CD8-positive, alpha-beta memory T cell (primary cell): ENCODE measurements at places on chromosomes 3 and 15. TPM values are rescaled to one million over a fixed set of nuclear protein-coding genes. Genes with fewer than 3 reads are reported as not detected.

DNA sequence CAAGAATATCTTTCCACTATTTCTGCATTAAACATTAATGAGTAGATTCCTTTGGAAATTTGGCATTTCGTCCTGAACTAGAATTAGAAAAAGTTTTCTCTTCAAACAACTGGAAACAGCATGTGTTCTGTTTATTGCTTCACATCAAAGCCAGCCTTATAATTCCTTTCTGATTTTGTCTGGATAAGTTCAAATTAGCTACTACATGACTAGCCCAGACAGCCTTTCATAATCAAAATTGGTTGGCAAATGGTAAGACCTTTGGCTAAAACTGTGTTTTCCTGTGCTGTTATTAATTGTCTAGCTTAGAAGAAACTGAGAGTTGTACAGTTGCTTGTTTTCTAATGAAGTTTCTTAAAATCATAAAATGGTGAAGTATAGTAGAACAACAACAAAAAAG, 52.7 kb upstream of the P3H2 start:
- peaks cover 9% of the 10 kb centered on the region for H3K4me1 ChIP-seq
- H3K27me3 ChIP-seq = no peaks in the 10 kb centered on the region
- H3K36me3 ChIP-seq = no peaks in the 10 kb centered on the region
- DNase-seq = no peak

The FGF7 gene
- not detected for total RNA-seq

DNA sequence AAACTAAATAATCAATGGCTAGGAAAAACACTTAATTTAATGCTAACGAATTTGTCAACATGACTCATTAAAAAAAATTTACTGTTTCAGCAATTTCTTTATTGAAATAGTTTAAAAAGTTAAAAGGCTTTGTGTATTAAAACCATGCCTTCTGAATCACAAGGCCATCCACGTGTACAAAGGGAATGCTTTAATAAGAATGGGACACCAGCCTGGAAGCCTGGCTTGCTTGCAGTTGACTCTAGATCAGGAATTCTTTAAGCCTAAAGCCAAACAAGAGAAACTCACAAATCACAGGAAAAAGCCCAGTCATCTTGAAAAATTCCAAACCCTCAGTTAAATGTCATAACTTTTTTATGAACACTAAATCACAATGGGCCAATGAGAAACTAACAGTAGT, 137.6 kb downstream of the PEAK1 start:
- no peak overlapping the region for H3K27ac ChIP-seq
- no peaks in the 10 kb centered on the region for H3K4me1 ChIP-seq
- DNase-seq = no peak
- no peaks in the 10 kb centered on the region for H3K27me3 ChIP-seq

The CLN6 gene
- 69.1 TPM for total RNA-seq

GRCh38 chr15:52011711-52012144, 7.3 kb upstream of the MAPK6 start:
- no peaks in the 10 kb centered on the region for H3K27me3 ChIP-seq
- no peak overlapping the region for H3K27ac ChIP-seq
- no peaks in the 10 kb centered on the region for H3K36me3 ChIP-seq
- peaks cover 8% of the 10 kb centered on the region for H3K4me1 ChIP-seq
- H3K4me3 ChIP-seq = no peak overlapping the region

- H3K27me3 ChIP-seq = no peaks in the 10 kb centered on the region
- H3K4me3 ChIP-seq = no peak overlapping the region
- no peak overlapping the region for H3K27ac ChIP-seq
- H3K36me3 ChIP-seq = no peaks in the 10 kb centered on the region
- DNase-seq = no peak
These were observed 70.2 kb downstream of the PCOLCE2 start for GRCh38 chr3:142818651-142819050.

GRCh38 chr3:167938516-167938915, 157.2 kb downstream of the GOLIM4 start:
- H3K4me1 ChIP-seq = no peaks in the 10 kb centered on the region
- H3K4me3 ChIP-seq = no peak overlapping the region
- H3K36me3 ChIP-seq = no peaks in the 10 kb centered on the region
- DNase-seq = no peak

DNA sequence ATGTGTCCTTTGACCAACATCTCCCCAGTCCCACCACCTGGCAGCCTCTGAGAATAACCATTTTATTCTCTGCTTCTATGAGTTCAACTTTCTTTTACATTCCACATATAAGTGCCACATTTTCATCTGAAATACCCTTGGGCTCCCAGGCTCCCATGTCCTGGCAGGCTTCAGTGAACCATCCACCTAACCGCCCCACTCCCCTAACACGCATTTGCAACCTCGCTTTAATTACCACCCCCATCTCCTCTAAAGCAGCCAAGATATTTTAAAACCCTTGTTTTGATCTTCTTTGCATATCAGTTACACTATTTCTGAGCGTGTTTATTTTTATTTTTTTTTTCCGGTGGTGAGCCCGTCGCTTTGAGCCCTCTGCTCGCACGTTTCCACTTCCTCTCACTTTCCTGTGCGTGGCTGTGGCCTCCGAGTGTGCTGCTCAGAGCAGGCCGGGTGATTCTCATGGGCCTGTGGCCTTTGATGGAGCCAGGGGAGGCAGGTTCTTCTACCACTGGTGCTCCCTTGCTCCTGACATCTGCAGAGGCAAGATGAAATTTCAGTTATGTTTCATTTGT, 195.4 kb upstream of the LPP start:
- peak overlapping the region; percentile 45 for H3K4me3 ChIP-seq
- no peaks in the 10 kb centered on the region for H3K27me3 ChIP-seq
- H3K4me1 ChIP-seq = peaks cover 34% of the 10 kb centered on the region
- no peak overlapping the region for H3K27ac ChIP-seq
- DNase-seq = peak; percentile 27
- no peaks in the 10 kb centered on the region for H3K36me3 ChIP-seq

GRCh38 chr15:81196576-81197254, at the start of gene IL16:
IL16 (plus strand) TSS chr15:81196879; CDS start chr15:81225400, 28,521 bp downstream.
- no peak for DNase-seq
- no peaks in the 10 kb centered on the region for H3K4me1 ChIP-seq
- no peaks in the 10 kb centered on the region for H3K36me3 ChIP-seq

The TUSC7 gene
- total RNA-seq = not detected

GRCh38 chr3:98180319-98180890, 13.9 kb downstream of the OR5H15 start:
- H3K27me3 ChIP-seq = no peaks in the 10 kb centered on the region
- H3K4me1 ChIP-seq = no peaks in the 10 kb centered on the region
- H3K27ac ChIP-seq = no peak overlapping the region
- no peaks in the 10 kb centered on the region for H3K36me3 ChIP-seq
- no peak overlapping the region for H3K4me3 ChIP-seq
- DNase-seq = no peak

The DZIP1L gene
- 0.20 TPM for total RNA-seq

GRCh38 chr3:36214460-36214859, 165.8 kb upstream of the STAC start:
- H3K27ac ChIP-seq = no peak overlapping the region
- H3K4me1 ChIP-seq = no peaks in the 10 kb centered on the region
- no peak for DNase-seq
- no peak overlapping the region for H3K4me3 ChIP-seq
- H3K36me3 ChIP-seq = no peaks in the 10 kb centered on the region

The IL20RB gene
- 0.71 TPM for total RNA-seq

DNA sequence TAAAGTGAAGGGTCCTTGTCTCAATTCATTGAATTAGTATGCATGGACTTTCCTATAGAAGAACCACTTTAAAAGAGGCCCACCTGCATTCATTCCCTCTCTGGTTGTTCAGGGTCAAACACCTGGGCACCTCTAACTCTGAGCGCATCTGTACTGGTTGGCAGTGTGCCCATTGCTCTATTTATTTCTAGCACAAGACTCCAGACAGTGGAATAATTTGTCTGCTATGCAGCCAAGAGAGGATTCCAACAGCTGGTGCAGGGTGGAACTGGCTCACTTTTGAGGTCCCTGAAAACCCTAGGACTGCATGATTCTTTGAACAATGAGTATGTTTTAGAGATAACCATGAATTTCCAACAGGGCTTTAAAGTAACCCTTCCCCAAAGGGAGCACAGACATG, 57.9 kb downstream of the CCDC33 start:
- DNase-seq = no peak
- H3K36me3 ChIP-seq = no peaks in the 10 kb centered on the region
- no peaks in the 10 kb centered on the region for H3K4me1 ChIP-seq

DNA sequence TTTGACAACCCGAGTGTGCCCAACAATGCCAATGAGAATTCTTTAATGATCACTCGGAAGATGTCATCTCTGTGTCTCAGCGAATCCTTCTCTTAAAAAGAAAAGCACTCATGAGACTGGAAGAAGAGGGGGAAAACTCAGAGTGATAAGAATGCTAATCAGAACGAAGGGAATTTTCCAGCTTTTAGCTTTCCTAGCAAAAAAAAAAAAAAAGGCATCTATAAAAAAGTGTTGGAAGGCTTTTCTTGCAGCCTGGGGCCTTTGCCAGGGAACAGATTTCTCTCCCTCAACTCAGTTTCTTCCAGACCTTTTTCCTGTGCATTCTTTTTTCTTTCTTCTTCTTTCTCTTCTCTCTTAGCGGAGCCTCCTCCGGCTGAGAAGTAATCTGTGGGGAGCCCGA, 80.5 kb upstream of the NEO1 start:
- no peaks in the 10 kb centered on the region for H3K4me1 ChIP-seq
- no peak overlapping the region for H3K27ac ChIP-seq
- no peaks in the 10 kb centered on the region for H3K36me3 ChIP-seq
- no peak overlapping the region for H3K4me3 ChIP-seq
- H3K27me3 ChIP-seq = no peaks in the 10 kb centered on the region
- no peak for DNase-seq

DNA sequence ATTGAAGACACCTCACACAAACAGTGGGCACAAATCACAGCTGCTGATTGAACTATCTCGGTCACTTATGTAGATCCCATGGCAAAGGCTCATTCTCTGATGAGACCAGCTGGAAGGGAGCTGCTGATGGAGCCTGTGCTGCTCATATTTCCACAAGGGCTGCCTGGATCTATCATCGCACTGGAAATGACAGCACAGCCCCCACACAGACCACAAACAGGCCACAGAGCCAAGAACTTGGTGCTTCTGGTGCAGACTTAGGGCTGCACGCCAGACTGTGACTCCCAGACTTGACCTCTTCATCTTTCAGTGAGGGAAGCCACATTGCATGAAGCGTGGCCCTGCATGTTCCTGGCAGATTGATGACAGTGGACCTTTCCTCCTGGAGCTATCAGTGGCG, 197.6 kb downstream of the MINAR1 start:
- H3K27ac ChIP-seq = no peak overlapping the region
- DNase-seq = no peak
- no peak overlapping the region for H3K4me3 ChIP-seq
- H3K36me3 ChIP-seq = no peaks in the 10 kb centered on the region

DNA sequence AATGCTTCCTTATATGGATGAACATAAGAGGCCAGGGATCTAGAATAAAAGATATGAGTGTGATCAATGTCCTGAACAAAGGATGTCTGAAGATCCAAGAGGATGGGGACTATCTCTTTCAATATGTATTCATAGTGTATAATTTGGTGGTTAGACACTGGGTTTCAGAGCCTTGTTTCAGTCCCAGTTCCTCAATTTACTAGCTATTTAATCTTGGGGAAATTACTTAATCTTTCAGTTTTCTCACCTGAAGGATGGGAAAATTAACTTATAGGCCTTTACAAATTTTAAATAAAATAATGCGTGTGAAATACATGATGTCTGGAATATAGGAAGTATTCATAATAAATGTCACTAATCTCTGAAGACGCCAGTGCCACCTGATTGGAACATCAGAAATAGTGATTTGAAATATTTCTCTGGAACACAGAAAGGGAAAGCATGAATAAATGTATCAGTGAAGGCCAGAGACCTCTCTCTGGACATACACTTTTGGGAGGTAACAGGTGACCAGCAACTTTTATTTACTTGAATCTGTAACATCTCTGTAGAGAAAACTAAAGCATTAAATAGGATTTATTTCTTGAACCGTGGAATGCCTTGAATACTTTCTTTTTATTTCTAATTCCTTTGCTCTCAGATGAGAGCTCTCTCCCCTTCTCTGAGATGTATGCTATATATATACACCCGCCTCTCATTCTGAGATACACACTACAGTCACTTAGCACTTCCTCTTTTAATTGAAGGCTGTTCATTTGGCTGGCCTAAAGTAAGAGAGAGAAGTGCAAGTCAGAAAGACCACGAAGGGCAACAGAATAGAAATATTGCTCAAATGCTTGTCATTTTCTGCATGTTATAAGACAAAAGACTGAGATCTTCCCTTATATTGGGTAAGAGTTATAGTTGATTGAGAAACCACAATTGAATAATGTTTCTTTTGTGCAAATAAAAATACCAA, 407.1 kb downstream of the LSAMP start:
- H3K36me3 ChIP-seq = no peaks in the 10 kb centered on the region
- no peak for DNase-seq
- no peaks in the 10 kb centered on the region for H3K4me1 ChIP-seq
- peak overlapping the region; percentile 17 for H3K27ac ChIP-seq
- no peak overlapping the region for H3K4me3 ChIP-seq

DNA sequence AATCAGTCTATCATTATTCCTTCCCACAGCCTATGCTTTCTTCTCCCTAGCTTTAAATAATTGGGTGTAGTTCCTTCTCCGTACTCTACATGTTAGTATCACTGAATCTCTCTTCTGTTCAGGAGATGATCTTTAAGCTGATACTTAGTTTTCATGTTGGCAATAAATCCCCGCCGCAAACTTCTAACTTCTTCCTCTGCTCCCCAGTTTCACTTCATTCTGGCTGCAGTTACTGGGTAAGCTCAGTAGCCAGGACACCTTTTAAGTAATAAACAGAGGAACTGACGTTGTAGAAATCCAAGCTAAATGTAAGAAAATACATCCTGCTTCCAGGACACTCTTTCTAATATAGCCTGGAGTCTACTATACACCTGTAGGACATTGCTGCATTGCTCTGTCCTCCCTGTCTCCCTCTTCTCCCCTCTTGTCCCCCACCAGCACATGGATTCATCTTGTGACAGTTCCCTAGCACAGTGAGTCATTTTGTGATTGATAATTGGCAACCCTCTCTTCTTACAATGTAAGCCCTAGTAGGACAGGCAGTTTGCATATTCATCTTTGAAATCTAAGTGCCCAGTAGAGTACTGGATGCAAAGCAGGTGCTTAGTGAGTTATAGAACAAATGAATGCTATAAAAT, 598.2 kb downstream of the UNC13C start:
- no peaks in the 10 kb centered on the region for H3K36me3 ChIP-seq
- no peak for DNase-seq
- H3K27ac ChIP-seq = no peak overlapping the region
- H3K4me3 ChIP-seq = no peak overlapping the region
- no peaks in the 10 kb centered on the region for H3K27me3 ChIP-seq
- no peaks in the 10 kb centered on the region for H3K4me1 ChIP-seq

DNA sequence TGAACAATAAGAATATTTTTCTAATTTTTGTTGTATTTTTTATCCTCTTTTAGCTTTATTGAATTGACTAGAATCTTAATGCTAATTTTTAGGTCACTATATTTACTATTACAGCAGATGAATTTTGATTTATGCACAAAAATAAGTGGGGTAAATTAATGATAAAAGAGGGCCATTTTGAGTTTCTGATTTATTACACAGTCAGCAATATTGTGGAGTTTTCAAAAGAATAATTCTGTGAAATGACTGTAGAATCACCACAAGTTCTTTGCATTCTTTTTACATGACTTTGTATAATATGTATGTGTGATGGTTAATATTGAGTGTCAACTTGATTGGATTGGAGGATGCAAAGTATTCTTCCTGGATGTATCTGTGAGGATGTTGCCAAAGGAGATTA, 812.4 kb upstream of the DPPA4 start:
- H3K36me3 ChIP-seq = no peaks in the 10 kb centered on the region
- no peak for DNase-seq
- H3K27ac ChIP-seq = no peak overlapping the region
- H3K27me3 ChIP-seq = no peaks in the 10 kb centered on the region
- no peak overlapping the region for H3K4me3 ChIP-seq
